Stimulated activated CD4-positive, alpha-beta T cell treated with anti-CD3 and anti-CD28 coated beads, Interleukin-4, amount 100 ng/mL, for 48 hours (primary cell): ENCODE measurements at places on chromosomes 7 and 10.

- no peak for DNase-seq
Measured at GRCh38 chr7:8516976-8517375, 83.6 kb downstream of the NXPH1 start.

DNA sequence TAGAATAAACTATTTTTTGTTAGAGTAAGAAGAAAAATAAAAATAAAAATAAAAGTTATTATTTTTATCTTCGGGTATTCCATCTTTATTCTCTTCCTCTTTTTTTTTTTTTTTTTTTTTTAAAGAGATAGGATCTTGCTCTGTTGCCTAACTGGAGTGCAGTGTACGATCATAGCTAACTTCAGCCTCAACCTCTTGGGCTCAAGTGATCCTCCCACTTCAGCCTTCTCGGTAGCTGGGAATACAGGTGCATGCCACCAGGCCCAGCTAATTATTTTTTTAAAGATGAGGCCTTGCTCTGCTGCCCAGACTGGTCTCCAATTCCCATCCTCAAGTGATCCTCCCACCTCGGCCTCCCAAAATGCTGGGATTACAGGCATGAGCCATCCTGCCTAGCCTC, 15.4 kb downstream of the STAM start:
- no peak for DNase-seq

- no peak for DNase-seq
Measured at GRCh38 chr7:26368542-26368941, 76.9 kb downstream of the SNX10 start.

GRCh38 chr7:25847336-25848070, 304.5 kb upstream of the NFE2L3 start:
- no peak for DNase-seq

- no peak for DNase-seq
Measured at GRCh38 chr10:10528563-10528910, 489.1 kb upstream of the CELF2 start.

DNA sequence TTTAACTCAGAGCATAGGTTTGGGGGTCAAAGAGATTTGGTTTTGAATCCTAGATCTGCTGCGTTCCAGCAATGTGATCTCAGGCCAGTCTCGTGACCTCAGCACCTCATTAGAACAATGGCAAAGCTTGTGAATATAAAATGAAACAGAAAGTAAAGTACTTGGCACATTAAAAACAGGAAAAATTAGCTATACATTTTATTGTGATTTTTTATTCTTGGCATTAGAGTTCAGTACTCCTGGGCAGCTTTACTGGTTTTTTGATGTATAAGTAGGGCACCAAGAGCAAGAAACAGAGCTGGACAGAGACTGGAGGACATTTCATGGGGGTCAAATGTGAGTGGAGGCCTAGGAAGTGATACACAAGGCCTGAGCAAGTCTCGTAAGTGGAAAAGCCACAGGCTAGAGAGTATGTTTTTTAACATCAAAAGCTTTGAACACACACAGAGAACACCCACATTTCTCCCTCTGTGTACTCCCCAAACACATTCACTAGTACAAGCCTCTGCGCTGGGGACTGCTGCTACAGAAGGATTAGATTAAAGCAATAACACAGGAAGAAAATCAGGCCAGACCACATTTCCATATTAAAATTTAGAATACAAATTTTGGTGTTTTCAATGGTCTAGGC, 157.2 kb upstream of the SLC25A13 start:
- no peak for DNase-seq

DNA sequence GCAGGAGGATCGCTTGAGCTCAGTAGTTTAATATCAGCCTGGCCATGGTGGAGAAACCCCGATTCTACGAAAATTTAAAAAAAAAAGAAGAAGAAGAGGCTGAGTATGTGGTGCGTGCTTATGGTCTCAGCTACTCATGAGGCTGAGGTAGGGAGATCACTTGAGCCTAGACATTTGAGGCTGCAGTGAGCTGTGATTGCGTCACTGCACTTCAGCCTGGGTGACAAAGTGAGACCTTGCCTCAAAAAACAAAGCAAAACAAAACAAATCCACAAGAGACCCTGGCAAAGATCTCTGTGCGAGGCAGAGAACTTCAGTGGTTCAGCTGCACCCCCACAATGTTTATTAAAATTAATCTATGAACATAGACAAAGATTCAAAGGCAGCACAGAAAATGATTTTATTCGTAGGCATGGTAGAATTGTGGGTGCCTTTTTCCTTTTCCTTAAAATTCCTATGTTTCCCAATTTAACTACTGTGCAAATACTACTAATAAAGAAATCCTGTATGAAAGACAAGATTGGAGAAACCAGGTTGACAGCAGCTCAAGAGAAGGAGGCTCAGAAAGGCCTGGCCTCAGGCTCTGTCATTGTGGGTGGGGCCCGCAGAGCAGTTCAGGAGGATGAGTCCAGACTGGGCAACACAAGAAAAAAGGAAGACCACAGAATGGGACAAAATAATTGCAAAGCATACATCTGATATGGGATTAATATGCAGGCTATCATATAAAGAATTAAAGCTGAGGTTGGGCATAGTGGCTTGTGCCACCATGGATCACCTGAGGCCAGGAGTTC, 24.5 kb upstream of the PURB start:
- no peak for DNase-seq

- DNase-seq = no peak
Measured at GRCh38 chr10:125084614-125085257, 75.6 kb downstream of the CTBP2 start.

DNA sequence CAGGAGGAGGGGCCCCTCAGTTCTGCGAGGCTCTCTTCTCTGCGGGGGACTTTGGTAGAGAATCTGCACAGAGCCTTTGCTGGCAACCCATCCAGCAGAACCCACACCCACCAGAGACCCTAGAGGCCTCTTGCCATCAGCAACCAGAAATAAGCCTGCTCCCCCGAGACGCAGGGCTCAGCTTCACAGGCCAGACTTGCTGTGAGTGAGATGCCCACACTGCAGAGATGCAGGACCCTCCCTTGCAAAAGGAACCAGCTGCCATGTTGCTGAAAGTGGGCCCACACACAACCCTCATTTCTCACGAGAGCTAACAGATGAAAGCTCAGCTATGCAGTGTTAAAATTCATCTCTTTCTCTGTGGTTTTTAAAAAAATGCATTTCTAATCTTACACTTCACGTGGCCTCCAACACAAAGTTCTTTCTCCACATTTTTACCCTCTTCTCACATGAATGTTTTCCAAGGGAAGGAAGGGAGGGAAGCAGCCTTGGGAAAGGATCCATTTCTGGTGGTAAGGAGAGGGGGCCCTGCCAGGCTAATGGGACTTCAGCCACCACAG, 171.6 kb downstream of the CCDC3 start:
- DNase-seq = no peak

- no peak for DNase-seq
Measured at GRCh38 chr7:94374231-94374630, 20.5 kb upstream of the COL1A2 start.

DNA sequence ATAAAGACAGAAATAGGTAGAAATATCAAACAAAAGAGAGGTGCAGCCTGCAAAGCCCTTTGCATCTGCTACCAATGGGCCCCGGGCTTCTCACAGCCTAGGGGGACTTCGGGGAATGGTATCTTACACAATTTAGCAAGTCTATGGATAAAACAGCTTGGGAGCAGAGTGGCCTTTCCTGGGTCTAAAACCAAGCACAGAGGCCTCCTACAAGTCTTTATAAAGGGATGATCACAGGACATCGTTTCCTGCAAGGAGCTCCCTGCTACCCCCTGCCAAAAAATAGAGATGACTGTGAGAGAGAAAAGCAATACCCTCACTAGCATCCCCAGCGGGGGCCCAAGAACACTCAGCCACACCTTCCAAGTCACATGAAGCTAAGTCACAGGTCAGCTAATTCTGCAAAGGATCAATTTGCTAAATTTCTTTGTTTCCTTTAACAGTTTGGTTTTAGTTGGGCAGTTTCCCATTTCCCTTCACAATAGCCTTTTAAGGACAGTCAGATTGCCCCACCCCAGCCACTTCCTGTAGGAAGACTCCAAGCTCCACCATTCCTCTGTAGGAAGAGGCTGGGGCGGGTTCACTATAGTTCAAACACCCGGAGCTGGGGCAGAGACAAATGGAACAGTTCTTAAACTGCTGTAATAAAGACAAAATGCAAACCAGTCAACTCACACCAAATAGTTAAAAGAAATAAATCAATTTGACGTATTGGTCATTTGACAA, 105.5 kb downstream of the SLIT1 start:
- no peak for DNase-seq

GRCh38 chr10:108899670-108900069, 1023.6 kb downstream of the XPNPEP1 start:
- DNase-seq = no peak

DNA sequence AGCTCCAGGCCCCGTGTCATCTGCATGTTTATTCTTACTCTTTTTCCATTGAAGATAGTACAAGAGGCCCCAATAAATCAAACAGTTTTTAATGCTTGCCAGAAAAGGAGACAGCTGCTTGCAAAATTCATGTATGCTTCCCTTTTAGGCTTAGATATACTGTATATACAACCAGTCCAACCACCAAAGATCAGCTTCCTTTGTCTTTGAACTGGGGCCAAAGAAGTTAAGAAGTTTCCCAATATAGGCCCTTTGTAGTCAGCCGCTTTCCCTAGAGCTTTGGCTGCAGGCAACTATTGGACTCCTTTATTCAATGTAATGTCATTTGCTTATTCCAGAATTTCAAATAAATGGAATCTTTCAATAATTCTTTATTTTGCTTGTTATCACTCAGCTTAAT, 1395.0 kb downstream of the GATA3 start:
- no peak for DNase-seq

- no peak for DNase-seq
Measured at GRCh38 chr10:88117869-88118632, 254.6 kb downstream of the PTEN start.

GRCh38 chr7:14962778-14963177, 60.2 kb upstream of the DGKB start:
- DNase-seq = no peak

GRCh38 chr10:114384181-114384580, 20.1 kb downstream of the AFAP1L2 start:
- DNase-seq = no peak

DNA sequence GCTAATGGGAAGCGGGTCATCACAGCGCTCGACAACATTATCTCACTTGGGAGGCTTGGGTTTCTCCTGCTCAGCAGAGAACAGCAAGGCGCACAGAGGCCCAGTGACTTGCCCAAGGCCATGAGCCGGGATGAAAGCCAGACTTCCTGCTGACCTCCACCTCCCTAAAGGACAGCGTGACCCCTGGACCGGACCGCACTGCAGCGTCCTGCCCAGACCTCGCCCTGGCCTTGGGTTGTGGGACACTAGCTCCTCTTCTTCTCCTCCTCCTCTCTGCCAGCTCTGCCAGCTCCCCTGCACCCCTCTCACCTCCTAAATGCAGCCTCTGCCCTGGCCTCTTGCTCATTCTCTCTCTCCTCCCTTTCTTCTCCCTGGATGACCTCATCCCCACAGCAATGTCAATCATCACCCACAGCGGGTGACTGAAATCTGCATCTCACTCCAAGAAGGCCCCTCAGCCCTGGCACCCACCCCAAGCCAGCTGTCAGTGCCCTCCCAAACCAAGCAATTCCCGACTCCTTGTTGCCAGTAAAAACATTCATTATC, 19.4 kb downstream of the SPOCK2 start:
- no peak for DNase-seq

- DNase-seq = no peak
Measured at GRCh38 chr10:27736396-27736795, 9.2 kb downstream of the MKX start.

GRCh38 chr7:22591271-22591670, 91.3 kb upstream of the STEAP1B start:
- no peak for DNase-seq

DNA sequence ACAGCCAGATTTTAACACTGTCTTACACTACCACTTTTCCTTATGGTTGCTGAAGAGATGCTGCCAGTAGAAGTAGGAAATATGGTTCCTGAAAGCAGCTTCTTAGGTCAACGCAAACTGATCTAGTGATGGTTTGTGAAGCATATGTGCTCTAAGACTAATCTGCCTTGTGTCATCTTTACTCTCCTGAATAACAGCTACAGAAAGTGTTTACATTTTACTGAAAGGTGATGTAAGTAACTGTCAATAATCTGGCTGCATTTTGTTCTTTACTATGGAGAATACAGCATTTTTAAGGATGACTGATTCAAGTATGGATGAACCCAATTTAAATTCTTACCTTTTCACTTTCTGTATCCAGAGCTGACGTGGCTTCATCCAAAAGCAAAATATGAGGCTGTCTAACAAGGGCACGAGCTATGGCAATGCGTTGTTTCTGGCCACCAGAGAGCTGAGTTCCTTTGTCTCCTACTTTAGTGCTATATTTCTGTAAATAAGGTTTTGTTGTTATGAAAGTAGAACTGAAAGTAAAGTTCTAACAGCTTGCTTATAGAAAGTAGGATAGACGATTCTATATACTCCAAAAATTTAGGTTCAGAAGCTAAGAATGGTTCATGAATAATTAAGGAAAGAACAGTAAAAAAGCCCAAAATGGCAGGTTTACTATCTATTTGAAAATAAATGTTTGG, 30.2 kb upstream of the ABCB4 start:
- no peak for DNase-seq

DNA sequence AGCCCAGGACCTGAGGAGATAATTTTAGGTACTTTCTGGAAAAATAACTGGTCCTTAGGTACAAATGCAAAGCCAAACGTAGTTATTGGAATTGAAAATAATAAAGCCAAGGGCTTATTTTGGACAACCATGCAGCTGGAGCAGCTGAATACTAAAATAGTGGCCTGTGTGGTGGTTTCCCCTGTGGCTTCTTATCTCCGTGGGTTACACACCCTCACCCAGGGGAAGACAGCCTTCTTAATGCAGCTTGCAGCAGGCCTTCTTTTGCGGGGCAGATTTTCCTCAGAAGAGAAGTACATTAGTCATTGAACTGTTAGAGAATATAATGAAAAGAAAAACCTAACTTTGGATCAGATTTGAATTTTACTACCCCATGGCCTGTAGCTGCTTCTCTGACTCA, 133.5 kb downstream of the ST7 start:
- no peak for DNase-seq
